ENCODE measurements at places on chromosomes 3 and 15.

- DNase-seq = no peak
Measured at GRCh38 chr15:77716632-77717332, 84.1 kb upstream of the LINGO1 start.

- DNase-seq = no peak
Measured at GRCh38 chr15:50563756-50564155, 17.3 kb upstream of the USP50 start.

GRCh38 chr15:89732451-89733172 lies 18.4 kb downstream of the MESP1 start:
- no peak for DNase-seq

GRCh38 chr3:151776259-151776740 lies 37.6 kb upstream of the AADAC start:
- DNase-seq = no peak

DNA sequence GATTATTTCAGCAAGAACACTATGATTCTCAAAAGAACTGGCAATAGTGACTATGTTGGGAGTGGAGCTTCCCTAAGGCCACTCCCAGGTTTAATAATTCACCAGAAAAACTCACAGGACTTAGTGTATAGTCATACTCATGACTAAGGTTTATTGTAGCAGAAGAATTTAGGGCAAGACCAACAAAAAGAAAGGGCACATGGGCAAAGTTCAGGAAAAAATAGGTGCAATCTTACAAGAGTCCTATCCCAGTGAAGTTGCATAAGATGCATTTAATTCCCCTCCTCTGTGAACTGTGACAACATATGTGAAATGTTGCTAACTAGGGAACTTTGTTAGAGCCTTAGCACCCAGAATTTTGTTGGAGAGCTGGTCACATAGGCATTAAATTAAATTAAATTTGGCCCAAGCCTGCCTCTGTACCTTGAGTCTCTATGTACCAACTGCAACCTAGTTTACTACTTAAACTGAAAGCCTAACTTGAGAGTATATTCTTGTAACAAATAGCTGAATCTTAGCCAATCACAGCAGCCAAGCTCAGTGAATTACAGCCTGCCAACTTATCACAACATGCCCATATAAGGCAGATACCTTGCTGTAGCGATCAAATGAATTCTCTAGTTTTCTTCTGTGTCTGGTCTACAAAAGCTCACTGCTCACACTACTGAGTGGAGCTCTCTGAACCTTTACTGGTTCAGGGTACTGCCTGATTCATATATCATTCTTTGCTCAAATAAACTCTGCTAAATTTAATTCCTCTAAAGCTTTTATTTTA lies 386.2 kb upstream of the ARHGEF26 start:
- DNase-seq = peak; percentile 100

DNA sequence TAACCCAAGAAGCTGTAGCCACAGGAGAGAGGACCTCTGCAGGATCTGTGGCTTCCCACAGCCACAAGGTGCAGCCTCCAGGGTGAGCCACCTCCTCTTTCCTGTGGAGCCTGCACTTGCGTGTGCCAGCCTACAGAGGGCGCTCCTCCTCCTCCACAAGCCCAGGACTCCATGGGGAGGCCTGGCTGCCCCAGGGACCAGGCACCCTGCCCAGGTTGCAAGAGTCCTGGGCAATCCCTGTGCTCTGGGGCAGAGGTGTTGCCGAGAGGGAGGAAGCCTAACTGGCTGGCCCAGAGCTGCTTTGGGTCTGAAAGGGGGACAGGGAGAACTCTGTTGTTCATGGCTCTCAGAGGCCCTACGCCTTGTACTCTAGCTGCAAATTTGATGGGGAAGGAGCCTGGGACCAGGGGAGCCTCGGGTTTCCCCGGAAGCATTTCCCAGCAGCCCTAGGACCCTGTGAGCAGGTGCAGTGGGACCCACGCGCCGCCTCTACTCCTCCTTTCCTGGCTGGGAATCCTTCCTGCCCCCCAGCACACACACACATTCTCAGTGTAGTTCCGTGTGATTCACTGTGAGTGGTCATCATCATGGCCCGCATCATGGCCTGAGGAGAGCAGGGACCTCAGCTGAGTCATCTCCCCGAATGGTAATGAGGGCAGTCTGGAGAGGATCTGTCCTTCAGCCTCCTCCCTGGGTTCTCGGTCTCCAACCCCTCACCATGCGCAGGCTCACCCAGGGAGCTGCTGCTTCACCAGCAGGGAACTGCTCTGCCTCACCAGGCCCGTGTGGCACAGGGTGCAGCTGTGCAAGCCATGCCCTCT lies 24.3 kb downstream of the TBC1D21 start:
- peak; percentile 82 for DNase-seq

DNA sequence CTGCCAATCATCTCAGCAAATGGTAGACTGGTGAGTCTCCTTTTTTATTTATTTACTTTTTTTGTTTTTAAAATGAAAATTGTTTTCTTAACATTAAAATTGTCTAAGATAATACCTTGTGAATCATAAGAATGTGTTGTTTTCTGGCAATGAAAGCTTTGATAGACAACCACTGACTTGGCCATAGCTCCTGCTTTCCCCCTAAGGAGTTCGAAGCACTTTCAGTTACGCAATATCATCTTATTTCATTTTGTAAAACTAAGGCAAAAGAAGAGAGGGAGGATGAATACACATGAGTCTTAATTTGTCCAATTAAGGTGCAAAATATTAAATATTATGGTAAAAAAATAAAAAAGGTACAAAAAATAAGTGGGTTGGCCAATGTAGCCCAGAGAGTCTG lies 74.8 kb upstream of the PLCL2 start:
- no peak for DNase-seq

DNA sequence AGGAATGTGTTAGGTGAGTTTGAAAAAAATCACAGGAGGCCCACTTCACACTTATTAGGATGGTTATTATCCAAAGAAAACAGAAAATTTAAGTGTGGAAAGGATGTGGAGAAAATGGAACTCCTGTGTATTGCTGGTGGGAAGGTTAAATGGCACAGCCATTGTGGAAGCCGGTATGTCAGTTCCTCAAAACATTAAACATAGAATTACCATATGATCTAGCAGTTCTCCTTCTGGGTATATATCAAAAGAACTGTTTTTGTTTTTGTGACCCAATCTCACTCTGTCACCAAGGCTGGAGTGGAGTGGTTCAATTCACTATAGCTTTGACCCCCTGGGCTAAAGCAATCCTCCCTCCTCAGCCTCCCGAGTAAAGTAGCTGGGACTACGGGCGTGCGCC lies 10.4 kb upstream of the ZFYVE19 start:
- no peak for DNase-seq

GRCh38 chr15:96356494-96357455 lies 26.3 kb downstream of the NR2F2 start:
- DNase-seq = peak; percentile 64

DNA sequence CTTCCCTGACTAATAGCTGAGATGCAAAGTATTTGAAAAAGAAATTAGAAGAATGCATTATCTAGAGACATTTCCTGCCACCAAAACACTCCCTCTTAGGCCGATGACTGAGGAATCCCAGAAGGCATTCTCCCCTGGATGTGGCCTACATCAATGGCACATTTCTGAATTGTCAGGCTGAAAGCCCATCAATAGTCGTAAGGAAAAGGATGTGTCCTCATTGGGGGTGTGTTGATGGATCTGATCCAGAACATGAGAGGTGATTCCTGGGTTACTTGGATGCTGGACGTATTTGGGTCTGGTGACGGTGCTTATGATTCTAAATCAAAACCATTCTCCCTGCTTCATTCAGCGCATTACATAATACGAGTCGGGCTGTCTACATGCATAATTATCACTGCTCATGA lies 216.9 kb upstream of the CDIN1 start:
- no peak for DNase-seq

GRCh38 chr15:82970696-82971095 lies 15.3 kb upstream of the RAMAC start:
- no peak for DNase-seq

GRCh38 chr15:64343841-64344240 lies 12.1 kb downstream of the CSNK1G1 start:
- no peak for DNase-seq

DNA sequence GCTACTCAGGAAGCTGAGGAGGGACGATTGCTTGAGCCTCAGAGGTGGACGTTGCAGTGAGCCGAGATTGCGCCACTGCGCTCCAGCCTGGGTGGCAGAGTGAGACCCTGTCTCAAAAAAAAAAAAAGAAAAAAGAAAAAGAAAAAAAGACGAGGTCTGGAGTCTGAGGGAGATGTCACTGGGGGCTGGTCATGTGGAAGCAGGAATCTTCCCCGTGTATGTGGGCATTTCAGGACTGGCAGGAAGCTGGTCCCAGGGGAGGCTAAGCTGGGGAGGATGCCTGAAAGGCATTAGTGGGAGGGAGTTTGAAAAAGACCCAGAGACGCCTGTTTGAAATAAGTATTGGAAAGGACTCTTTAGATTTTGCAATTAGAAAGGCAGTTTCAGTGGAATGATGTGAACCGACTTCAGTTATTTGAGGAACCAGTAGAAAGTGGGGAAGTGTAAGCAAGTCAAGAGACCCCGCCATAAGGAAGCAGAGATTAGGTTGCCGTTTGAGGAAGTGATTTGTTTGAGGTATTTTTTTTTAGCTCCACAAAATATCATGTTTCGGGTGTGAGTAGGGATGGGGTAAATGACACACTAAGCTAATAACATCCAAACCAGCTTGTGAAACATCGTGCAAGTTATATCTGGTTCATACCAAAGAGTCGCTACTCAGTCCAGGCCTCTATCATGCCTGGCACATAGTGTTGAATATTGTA lies 55.5 kb downstream of the ST6GAL1 start:
- no peak for DNase-seq

DNA sequence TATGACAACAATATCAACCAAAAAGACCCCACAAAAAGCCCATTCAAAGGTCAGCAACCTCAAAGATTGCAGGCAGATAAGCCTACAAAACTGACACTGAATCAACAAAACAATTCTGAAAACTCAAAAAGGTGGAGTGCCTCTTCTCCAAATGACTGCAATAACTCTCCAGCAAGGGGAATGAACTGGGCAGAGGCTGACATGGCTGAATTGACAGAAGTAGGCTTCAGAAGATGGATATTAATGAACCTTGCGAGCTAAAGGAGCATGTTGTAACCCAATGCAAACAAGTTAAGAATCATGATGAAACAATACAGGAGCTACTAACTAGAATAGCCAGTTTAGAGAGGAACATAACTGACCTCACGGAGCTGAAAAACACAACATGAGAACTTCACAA lies 20.4 kb upstream of the SLC25A38 start:
- DNase-seq = no peak

GRCh38 chr3:17645074-17645698 lies 97.2 kb downstream of the TBC1D5 start:
- peak; percentile 79 for DNase-seq

- peak; percentile 61 for DNase-seq
Measured at GRCh38 chr15:73700041-73700842, 16.1 kb downstream of the CD276 start.

- no peak for DNase-seq
Measured at GRCh38 chr3:13501056-13501455, 20.9 kb downstream of the HDAC11 start.

GRCh38 chr15:58438956-58439355 lies 7.2 kb downstream of the LIPC start:
- peak; percentile 70 for DNase-seq

DNA sequence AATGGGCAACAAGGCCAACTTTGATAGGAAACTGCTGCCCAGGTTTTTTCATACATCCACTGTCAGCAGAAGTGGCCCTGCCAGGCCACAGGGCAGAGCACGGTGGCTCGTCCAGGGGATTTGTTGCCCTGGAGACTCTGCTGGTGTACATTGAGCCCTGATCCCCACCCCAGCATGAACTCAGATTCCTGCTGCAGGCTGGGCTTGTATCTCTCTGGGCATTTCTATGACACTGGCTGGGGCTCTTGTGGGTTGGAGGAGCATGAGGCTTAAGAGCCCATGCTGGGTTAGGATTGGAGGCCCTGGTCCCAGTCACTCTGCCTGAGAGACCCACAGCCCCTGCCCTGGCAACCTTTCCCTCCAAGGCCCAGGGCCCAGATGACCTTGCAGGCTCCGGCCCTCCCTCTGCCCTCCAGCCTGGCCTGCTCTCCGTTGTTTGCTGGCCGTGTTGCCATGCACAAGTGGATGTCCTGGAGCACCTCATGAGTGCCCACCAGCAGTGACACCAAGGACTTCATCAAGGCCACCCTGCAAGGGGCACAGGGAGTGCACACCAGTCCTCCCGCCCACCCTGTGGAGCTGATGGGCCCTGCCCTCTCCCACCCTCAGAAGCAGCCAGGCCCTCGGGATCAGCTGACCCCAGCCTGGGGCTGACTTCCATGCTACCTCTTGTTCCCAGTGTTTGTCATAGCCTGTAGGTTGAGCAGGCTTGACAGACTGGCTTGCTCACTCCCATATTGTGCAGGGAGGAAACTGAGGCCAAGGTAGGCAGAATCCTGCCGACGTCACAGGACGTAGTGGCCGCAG lies 58.2 kb downstream of the ZNF445 start:
- DNase-seq = no peak

DNA sequence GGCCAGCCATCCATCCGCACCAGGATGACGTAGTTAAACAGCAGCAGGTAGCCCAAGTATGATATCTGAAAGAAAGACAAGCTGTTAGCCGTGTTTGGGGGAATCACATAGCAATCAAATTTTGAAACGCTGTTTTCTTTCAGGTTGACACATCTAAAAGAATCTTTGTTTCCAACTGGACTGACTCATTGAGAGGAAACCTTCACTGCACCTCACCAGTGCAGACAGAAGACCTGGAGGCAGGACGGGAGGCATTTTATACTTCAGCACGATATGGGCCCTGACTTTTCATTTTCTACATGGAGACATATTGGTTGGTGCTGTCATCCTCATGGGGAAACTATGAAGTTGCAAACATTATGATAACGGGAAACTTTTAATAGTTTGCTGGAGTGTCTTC lies 44.2 kb upstream of the MTMR10 start:
- DNase-seq = no peak

DNA sequence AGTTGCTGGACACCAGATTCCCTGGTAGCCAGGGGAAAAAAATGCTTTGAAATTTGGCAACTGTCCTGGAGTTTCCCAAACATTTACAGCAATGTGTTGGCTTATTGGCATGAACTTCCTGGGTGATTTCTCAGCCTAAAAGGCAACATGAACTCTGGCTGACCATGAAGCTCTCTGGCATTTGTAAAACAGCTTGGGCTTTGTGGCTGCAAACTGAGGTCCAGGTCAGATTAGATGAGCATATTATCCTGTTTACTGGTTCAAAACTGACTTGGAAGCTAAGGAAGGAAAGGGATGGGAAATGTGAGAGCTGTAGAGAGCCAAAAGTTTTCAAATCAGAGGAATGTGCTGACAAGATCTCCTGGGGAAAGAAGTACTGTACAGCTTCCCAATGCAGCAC lies 139.0 kb downstream of the P3H2 start:
- peak; percentile 94 for DNase-seq

GRCh38 chr3:172153335-172153861 lies 114.0 kb downstream of the FNDC3B start:
- peak; percentile 98 for DNase-seq

- no peak for DNase-seq
Measured at GRCh38 chr3:163368168-163368567, 1710.1 kb downstream of the SI start.

GRCh38 chr15:55586808-55587207 lies 1.3 kb downstream of the PYGO1 start:
- DNase-seq = no peak

Data from renal cortical epithelial cell (primary cell).